ENCODE measurements at places on chromosomes 1 and 21.

- DNase-seq = peak; percentile 84
Observed at GRCh38 chr1:32992489-32993323, 28.1 kb upstream of the RNF19B start.

DNA sequence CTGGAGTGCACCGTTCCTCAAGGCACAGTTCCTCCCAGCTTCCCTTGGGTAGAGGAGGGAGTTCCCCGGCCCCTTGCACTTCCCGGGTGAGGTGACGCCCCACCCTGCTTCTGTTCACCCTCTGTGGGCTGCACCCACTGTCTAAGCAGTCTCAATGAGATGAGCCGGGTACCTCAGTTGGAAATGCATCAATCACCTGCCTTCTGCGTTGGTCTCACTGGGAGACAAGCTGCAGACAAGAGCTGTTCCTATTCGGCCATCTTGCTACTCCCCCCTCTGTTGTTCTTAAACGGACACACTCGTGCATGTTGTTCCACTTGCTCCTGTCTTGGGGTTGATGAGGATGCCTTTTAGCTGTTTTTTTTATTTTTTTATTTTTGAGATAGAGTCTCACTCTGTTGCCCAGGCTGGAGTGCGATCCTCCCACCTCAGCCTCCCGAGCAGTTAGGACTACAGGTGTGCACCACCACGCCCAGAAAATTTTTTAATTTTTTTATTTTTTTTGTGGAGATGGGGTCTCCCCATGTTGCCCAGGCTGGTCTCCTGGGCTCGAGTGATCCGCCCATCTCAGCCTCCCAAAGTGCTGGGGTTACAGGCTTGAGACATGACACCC, 3.0 kb upstream of the MORC3 start:
- no peak for DNase-seq

DNA sequence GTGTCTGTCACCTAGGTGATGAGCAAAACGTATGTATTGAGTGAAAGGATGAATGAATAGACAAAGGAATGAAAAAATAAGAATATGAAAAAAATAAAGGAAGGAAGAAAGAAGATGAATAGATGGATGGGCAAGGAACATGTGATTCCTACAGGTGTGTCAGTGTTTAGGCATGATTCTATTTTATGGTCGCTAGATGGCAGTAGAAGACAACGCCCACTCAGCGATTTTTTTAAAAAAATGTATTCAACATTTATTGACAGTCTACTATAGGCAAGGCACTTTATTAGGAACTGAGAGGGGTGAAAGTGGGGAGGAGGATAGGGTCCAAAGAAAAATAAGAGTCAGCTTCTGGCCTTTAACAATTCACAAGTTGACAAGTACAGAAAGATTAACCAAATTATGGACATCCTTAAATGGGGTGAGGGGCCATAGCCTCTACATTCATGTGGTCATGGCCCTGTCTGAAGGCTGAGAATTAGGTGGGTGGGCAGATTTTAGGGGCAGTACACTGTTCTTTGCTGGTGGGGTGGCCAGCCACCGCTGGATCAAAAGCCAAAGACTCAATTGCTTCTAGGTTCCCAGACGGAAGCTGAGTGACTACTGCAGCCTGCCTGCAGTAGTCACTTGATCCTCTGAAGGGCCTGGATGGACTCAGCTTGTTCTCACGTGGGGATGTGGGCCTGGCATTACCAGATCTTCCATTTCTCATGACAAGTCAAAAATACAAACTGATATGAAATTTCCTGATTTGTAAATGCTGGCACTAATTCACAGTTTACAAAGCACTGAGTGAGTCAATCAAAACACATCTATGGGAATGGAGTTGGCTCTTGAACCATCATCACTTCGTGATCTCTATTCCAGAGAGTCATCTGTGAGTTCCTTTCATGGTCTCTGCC, 83.9 kb downstream of the FASLG start:
- DNase-seq = peak; percentile 70

GRCh38 chr1:221117548-221117951, 238.3 kb downstream of the HLX start:
- no peak for DNase-seq

DNA sequence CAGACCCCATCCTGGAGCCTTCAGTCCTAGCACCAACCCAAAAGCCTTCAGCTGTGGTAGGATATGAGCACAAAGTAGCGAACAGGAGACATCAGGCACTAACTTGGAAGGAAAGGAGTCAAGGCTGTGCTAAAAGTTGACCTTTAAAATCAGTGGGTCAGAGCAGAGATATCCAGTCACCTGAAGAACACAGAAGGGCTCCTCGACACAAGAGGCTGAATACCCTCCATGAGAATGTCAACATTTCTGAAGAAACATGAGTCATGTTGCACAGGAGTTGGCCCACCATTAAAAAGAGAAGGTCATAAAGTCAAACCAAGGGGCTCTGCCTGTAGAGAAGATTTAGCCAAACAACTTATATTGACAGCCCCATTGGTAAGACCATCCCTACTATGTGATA, 172.5 kb downstream of the PLPP3 start:
- DNase-seq = no peak

GRCh38 chr1:221874285-221875003, 132.6 kb upstream of the DUSP10 start:
- no peak for DNase-seq

DNA sequence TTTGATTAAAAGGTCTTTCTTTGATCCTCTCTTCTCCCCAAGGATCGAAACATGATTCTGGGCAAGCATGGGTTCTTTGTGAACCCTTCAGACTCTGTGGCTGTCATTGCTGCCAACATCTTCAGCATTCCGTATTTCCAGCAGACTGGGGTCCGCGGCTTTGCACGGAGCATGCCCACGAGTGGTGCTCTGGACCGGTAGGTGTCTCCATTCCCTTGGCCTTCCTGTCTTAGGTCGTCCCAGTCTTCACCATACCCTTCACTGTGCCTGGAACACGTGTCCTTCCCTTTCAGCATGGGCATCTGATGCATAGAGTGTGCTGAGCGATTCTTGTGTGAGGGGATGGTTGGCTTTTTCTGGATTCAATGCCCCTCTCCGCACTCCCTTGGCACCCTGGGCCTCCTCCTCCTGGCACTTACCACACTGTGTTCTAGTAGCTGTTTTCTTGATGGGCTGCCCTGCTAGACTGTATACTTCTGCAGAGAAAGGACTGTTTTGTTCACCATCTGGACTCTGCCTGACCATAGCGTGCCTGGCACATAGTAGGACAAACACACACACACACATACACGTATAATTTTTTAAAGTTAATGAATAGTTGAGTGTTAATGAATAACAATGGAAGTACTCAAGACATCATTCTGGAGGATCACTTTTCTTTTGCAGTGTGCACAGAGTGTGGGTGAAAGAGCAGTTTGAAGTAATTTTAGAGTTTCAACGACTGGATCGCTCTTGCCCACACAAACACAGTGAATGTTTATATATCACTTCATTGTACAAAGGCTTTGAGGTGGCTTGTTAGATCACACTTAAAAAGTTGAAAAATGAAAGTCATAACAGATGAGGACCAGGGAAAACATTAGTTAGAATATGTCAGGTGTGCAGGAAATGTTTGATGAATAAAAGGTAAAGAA, 43.2 kb downstream of the PGM1 start:
- DNase-seq = no peak

- no peak for DNase-seq
Observed at GRCh38 chr21:14736672-14737071, 190.6 kb upstream of the SAMSN1 start.

DNA sequence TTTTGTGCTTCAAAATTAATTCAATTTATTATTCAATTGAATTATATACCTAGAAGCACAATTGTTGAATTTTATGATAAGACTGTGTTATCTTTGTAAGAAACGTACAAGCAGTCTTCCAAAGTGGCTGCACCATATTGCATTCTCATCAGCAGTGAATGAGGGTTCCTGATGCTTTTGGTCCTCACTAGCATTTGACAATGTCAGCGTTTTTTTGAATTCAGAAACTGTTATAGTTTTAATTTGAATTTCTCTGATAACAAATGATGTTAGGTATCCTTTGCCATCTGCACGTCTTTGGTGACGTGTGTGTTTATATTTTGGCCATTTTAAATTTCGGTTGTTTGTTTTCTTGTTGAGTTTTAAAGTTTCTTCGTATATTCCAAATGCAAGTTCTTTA, 553.0 kb upstream of the ZP4 start:
- DNase-seq = no peak

DNA sequence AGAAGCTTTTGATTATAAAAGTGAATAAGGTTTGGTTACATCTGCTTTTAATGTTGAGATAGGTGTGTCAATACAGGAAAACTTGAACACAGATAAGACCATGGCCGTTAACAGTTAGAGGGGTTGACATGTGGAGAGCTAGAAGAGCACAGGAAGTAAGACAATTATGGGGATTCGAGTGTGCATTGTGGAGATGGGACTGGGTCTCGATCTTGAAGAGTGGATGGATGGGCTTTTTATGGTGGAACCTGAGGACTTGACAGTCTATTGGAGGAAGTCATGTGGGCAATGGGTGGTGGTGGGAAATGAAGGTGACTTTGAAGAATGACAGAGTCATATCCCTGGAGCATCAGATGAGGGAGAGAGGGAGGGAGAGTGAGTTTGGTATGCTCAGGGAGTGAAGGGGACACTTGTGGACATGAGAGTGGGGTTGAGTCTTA, 12.1 kb downstream of the DYRK1A start:
- DNase-seq = peak; percentile 72

DNA sequence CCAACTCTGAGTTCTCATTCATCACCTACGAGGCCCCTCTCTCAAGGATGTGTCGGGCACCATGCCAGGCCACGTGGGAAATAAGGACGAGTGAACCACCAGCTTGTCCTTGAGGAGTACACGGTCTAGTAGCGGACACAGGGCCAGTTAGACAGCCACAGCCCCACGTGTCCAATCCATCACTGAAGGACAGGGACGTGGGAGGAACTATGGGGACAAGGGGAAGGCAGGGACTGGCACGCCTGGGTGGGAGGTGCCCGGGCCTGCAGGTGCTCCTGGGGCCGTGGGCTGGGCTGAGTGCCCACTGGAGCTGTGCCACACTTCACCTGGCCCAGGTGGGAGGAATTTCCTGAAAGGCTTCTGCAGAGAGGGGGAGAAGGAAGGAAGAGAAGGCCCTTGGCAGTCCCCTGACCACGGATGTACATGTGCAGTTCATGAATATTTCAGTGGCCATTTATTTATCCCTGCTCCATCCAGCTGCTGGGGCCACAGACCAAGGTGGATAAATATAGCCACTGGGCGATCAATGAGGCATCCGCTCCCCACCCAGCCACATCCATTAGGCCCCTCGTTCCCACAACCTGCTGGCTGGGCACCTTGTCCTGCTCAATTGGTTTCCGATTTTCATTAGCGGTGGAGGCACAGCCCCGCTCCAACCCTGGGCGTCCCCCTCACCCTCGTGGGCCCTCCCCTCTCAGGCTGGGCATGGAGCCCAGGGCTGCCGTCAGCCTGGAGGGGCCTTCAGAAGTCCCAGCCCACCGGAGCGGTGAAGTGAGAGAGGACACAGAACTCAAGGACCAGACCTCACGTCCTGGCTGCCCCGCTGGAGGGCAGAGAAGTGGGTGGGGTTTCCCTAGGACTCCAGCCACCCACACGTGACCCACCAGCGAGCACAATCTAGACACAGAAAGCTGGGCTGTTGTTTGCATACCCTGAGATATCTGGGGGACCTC, 59.5 kb downstream of the CASZ1 start:
- DNase-seq = no peak

DNA sequence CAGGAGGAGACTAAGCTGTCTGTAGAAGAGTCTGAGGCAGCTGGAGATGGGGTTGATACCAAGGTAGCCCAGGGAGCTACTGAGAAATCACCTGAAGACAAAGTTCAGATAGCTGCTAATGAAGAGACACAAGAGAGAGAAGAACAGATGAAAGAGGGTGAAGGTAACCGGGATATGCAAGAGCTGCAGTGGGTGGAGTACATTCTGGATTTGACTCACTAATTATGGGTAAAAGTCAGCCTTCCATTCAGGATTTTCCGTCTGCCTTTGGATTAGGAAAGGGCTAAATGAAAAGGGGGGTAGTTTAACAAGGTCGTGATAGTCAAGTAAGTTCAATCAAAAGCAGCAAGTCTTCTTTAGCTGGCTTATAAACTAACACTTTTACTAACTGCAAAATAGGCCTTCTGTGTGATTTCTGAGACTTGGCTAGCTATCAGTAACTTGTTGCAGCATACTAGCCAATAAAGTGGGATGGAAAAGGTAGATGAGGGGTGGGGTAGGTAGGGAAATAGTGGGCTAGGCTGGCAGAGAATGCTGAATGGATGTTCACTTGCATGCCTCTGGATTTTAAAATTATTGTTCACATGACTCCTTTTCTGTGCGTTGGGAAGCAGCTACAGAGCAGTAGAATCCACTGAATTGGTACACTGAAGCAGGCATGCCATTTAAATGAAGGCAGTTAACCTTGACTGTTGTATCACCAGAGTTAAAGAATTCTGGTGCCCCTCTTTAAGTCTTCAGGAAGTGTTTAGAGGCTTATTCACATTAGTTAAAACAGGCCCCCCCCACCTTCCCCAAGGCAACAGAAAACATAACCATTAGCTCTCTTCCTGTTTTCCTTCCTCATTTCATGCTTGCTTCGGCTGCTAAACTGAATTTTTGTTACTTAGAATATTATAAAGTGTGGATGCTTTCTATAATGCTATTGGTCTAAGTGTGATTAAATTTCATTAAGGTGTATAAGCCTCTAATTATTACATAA, 15.4 kb downstream of the CCDC17 start:
- DNase-seq = peak; percentile 44

- no peak for DNase-seq
Observed at GRCh38 chr1:26781206-26781825, 6.4 kb upstream of the PIGV start.

DNA sequence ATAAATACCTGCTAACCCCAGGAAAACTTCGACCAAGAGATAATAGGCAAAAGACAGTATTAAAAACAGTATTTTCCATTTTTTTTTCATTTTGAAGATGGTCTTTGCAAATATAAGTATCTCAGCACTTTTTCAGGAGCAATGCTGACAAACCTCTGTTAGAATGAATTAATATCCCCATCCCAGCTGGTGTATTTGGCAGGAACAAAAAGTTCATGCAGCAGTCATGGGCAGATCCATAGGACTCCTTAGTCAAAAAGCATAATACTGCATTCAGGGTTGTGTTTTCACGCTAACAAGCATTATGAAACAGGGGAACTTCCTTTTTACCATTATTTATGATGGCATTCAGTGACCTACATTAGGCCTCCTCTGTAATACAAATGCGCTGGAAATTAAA, 344.0 kb downstream of the ST6GALNAC3 start:
- no peak for DNase-seq

DNA sequence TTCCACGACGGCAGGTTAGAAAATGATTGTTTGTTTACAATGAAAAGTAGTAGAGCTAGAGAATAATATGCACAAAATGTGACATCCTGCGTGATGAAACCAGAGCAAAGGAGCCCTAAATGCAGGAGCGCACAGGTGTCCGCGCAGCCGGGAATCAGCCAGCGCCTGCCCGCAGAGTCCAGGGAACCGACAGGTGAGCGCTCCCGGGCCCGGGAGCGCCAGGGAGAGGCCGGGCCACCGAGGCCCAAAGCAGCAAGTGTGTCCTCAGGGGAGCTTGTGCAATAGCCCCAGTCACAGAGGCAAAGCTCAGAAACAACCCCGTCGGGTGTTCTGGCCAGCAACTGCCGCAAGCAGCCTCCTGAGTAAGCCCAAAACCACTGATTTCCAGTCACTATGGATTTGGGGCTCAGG, 789 bp upstream of the GALE start:
- no peak for DNase-seq

- no peak for DNase-seq
Observed at GRCh38 chr1:243819438-243819839, 30.6 kb downstream of the AKT3 start.

- no peak for DNase-seq
Observed at GRCh38 chr21:29346771-29347170, 48.0 kb downstream of the BACH1 start.
